ENCODE measurements at places on chromosomes 2 and 18.
A peak's percentile ranks its signal among the peaks of the same experiment; 100 is the strongest.

DNA sequence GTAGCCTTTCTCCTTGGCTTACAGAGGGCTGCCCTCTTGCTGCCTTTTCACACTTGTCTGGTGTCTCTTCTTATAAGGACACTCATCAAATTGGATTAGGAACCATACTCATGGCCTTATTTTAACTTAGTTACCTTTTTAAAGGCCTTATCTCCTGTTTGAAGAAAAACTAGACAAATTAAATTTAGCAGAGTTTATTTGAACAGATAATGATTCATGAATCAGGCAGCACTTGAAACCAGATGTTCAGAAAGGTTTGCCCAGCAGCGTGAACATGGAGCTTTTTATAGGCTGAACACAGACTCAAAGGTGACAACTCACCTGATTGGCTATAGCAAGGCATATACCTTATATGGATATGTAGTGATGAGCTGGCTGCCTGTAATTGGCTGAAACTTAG is 238.0 kb downstream of the GULP1 start:
- DNase-seq = no peak

GRCh38 chr2:68152681-68153347 is 4.9 kb upstream of the PNO1 start:
- DNase-seq = no peak

GRCh38 chr18:32763293-32763692 is 9.5 kb downstream of the KLHL14 start:
- DNase-seq = no peak

- DNase-seq = no peak
These were observed 4.9 kb upstream of the PDCD1 start for GRCh38 chr2:241863536-241863954.

GRCh38 chr18:77894060-77894459 is 644.4 kb downstream of the GALR1 start:
- no peak for DNase-seq

DNA sequence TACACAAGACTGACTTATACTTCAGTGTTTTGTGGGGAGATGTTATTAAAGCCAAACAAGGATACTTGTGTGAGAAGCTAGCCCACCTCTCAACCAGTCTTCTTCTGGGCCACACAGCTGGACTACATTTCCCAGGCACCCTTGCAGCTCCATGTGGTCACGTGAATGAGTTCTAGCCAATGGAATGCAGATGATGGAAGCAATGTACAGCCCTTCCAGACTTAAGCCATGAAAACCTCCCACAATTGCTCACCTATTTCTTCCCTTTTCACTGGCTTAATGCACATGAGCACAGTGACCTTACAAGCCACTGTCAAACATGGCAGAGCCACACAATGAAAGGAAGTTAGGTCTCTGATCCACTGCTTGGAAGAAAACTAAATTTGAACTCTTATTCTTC is 20.4 kb upstream of the FEZ2 start:
- DNase-seq = peak; percentile 79

DNA sequence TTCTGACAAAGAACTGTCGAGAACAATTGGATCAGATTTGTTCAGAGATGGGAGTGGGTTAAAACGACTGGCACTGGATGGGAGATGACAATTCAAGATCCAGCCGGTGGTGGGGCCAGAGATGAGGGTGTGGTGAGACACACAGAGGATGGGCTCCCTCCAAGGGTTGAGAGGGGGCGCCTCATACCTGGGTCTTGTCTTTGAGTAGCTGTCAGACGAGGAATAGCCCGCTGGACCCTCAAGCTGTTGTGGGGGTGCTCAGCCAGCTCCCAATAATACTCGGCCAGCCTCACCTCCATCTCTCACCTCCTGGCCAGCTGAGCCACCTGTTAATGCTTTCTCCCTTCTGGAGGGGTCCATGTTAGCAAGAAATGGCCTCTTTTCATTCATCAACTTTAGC is 14.0 kb downstream of the INPP5D start:
- DNase-seq = no peak

- no peak for DNase-seq
These were observed 107.6 kb upstream of the PKDCC start for GRCh38 chr2:41940060-41940744.

GRCh38 chr18:38940475-38940862 is 1374.9 kb upstream of the CELF4 start:
- no peak for DNase-seq

DNA sequence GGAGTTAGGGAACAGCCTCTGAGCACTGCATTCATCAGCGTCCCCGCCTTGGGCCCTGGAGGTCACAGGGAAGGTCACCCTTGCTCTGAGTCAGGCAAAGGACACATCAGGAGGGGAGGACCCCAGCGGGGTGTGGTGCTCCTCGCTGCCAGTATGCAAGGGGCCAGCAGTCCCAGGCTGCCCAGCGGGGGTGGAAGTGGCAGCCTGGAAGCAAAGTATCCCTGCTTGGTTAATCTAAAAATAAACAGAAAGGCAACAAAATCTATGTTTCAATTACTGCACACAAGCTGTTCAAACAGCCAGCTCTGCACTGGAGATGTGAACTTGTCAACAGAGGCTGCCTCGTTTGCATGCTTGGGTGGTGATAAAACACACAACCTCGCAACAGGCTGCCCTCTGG is 164.1 kb downstream of the KLHL29 start:
- peak; percentile 59 for DNase-seq

DNA sequence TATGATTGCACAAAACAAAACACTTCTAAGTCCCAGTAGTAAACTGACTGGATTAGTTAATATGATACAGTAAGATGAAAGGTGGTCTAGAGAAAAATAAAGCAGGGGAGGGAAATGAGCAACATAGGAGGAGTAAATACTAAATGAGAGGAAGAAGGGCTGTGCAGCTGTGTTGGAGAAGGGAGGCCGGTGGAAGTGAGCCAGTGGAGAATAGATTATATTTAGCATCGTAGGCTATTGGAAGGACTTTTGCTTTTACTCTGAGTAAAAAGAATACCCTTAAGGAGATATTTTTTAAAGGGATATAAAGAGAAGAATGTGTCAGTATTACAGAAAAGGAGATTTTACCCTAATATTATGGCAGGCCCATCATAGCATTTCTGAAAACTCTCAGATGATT is 12.7 kb downstream of the WDR75 start:
- DNase-seq = no peak

- peak; percentile 67 for DNase-seq
These were observed 385.9 kb downstream of the TNS1 start for GRCh38 chr2:217616936-217617335.

DNA sequence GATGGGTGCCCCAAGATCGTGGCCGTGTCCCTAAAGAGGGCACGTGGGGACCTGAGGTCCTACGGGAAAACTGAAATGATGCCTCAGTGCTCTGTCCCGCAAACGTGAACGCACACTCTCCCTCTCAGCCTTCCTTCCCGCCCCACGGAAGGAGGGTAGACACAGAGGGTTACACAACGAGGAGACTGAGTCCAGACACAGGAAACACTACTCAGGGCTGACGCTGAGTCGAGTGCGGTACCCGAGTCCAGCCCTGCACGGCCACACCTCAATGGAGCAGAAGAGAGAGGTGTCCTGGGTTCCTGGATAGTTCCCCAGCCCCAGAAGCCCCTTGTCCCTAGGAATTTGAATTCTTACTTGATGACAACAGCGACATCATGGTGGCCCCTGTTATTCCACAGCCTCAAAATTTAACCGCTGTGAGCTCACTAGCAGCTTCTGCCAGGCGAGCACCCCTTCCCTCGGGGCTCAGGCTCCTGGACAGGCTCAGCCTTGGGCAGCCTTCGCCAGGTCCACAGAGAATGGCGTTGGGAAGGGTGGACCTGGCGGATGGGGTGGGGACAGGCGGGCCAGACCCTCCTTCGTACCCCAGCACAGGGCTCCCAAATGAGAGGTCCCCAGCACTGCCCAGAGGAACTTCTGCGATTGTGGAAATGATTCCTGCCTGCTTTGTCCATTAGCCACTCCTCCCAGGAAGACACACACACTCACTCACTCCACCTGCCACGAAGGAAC is 980 bp upstream of the RNPEPL1 start:
- peak; percentile 14 for DNase-seq

- DNase-seq = no peak
These were observed 4.7 kb downstream of the MYO5B start for GRCh38 chr18:50190236-50190635.

DNA sequence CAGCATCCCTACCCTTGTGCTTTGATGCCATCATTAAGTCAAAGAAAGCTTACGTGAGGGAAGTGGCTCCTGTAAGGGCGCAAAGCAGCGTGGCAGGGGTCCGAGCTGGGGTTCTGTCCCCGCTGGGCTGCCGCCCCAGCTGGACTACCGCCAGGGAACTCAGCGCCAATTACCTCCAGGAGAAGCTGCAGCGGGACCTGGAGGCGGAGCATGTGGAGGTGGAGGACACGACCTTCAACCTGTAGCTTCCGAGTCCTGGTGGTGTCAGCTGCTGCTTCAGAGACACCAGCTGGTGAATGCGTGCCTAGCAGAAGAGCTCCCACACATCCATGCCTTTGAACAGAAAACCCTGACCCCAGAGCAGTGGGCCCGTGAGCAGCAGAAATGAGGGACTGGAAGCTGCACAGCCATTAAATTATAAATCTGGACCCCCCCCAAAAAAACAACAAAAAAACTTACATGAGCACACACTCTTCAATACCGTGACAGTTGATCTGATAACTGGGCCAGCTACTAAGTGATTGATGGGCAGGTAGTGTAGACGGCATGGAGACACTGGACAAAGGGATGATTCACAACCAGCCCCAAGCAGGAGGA is 20.1 kb upstream of the YES1 start:
- no peak for DNase-seq

- DNase-seq = no peak
These were observed 282.5 kb upstream of the CWC22 start for GRCh38 chr2:180289627-180290026.

- DNase-seq = no peak
These were observed 762.0 kb upstream of the POU3F3 start for GRCh38 chr2:104091894-104092293.

DNA sequence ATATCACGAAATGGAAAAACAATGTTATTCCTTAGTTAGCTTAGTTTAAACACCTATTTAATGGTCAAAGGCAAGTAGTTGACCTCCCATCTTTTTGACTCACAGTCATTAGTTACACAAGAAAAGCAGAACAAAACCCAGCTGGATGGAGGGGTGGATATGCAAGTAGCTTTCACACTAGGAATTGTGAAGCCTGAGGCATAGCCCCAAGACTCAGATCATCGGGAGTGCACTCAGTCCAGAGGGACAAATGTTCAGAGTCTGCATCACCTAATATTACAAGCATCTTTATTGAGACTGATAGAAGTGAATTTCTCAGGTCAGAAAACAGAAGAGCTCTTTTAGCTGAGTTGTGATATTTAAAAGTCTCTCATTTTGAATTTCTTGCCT is 15.5 kb upstream of the CPS1 start:
- no peak for DNase-seq

Data from fibroblast of skin of back (primary cell).